IPS DF 6.9 (cell line): ENCODE measurements at places on chromosomes 5 and 9.

- no peak overlapping the region for H3K4me3 ChIP-seq
- no peak overlapping the region for H3K27ac ChIP-seq
- DNase-seq = no peak
- no peaks in the 10 kb centered on the region for H3K4me1 ChIP-seq
- 0 out of 2 replicates have a peak, but pooled peaks cover 1% of the 10 kb centered on the region for H3K27me3 ChIP-seq
Measured at GRCh38 chr5:77797136-77797535, 21.0 kb upstream of the TBCA start.

GRCh38 chr5:90472783-90473395 is 1.7 kb downstream of the MBLAC2 start:
- H3K27ac ChIP-seq = no peak overlapping the region
- H3K36me3 ChIP-seq = no peaks in the 10 kb centered on the region
- no peaks in the 10 kb centered on the region for H3K27me3 ChIP-seq
- peak overlapping the region; percentile 49; the same call in 1 of the 2 replicates for H3K4me3 ChIP-seq

DNA sequence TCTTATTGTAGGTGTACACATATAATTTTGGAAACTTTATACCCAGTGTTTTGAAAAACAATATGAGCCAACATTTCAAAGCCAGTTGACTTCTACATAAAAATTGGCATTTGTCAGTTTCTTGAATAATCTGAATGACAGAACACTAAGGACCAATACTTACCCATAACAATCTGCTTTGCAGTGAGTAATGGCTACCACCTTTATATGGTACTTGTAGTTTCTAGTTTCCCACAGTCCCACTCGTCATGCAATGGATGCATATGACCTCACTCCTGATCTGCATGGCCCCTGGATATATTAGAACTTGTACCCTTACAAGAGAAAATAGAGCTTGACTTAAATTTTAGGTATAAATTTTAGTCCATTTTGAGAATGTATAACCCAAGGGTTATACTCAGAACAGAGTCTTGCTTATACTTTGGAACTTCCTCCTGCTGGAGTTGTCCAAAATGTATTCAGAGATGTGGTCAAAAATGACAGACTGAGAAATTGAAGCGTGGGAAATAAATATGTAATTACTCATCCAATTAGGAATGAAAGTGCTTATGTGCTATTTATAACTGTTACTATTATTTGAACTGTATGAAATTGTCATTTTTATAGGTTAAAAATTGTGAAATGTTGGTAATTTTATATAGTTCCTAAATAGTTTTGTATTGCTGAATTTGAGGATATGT is 19.5 kb downstream of the XRCC4 start:
- no peaks in the 10 kb centered on the region for H3K4me1 ChIP-seq
- no peak overlapping the region for H3K27ac ChIP-seq
- H3K27me3 ChIP-seq = no peaks in the 10 kb centered on the region
- no peak for DNase-seq
- no peak overlapping the region for H3K4me3 ChIP-seq
- no peaks in the 10 kb centered on the region; the same call in 1 of the 2 replicates for H3K36me3 ChIP-seq

DNA sequence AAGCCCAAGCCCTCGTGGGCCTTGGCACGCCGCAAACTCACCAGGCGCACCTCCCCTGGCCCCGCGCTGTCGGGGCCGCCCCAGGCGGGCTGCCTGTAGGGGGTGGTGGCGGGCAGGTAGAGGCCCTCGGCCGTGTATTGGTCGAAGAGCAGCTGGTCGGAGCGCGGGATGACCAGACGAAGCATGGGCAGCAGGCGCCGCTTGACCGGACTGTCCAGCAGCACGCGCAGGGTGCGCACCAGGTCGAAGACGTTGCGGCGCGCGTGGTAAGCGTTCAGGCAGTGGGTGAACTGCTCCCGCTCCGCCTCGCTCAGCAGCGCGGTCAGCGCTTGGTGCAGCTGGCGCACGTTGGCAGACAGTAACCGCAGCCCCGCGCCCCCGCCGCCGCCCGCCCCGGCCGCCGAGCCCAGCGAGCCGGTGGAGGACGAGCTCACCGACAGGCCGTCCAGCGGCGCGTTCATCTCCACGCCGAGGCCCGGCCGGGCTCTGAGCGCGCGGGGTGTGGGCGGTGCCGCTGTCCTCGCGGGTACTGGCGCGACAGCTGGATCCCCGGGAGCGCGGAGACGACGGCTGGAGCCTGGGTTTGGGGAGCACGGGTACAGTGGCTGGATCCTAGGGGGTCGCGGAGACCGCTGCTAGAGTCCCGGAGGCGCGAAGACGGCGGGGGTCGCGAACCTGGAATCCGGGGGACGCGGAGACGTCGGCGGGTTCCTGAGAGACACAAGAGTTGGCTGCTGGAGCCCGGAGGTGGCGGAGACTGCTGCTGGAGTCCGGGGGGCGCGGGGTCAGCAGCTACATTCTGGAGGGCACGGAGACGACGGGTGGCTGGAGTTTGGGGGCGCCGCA is 709 bp downstream of the WHRN start:
- H3K36me3 ChIP-seq = no peaks in the 10 kb centered on the region
- H3K27me3 ChIP-seq = no peaks in the 10 kb centered on the region; the same call in 1 of the 2 replicates
- no peak overlapping the region for H3K27ac ChIP-seq
- no peak for DNase-seq

DNA sequence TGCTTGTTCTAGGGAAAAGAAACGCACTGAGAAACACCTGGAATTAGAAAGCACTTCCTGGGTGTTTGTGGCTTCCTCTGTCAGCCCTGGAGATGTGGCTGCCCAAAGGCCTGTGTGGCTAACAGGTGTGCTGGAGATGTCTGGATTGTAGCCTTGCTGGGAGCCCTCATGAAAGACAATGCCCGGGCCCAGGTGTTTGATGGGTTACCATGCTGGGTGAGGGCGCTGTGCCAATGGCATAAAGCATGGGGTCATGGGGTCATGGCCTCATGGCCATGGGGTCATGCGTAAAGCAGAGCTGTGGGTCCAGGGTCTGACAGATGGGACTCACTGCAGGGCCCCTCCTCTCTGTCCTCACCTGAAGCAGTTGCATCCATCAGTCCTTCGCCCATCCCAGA is 21.6 kb downstream of the ANKRD33B start:
- no peaks in the 10 kb centered on the region for H3K4me1 ChIP-seq
- no peak overlapping the region for H3K27ac ChIP-seq
- no peak for DNase-seq
- H3K27me3 ChIP-seq = no peaks in the 10 kb centered on the region
- H3K36me3 ChIP-seq = no peaks in the 10 kb centered on the region
- H3K4me3 ChIP-seq = no peak overlapping the region

GRCh38 chr5:54721116-54721515 is 203.6 kb downstream of the SNX18 start:
- no peak overlapping the region for H3K4me3 ChIP-seq
- H3K27me3 ChIP-seq = no peaks in the 10 kb centered on the region
- peaks cover 2% of the 10 kb centered on the region; the same call in 1 of the 2 replicates for H3K4me1 ChIP-seq
- no peaks in the 10 kb centered on the region for H3K36me3 ChIP-seq
- no peak for DNase-seq
- H3K27ac ChIP-seq = no peak overlapping the region

DNA sequence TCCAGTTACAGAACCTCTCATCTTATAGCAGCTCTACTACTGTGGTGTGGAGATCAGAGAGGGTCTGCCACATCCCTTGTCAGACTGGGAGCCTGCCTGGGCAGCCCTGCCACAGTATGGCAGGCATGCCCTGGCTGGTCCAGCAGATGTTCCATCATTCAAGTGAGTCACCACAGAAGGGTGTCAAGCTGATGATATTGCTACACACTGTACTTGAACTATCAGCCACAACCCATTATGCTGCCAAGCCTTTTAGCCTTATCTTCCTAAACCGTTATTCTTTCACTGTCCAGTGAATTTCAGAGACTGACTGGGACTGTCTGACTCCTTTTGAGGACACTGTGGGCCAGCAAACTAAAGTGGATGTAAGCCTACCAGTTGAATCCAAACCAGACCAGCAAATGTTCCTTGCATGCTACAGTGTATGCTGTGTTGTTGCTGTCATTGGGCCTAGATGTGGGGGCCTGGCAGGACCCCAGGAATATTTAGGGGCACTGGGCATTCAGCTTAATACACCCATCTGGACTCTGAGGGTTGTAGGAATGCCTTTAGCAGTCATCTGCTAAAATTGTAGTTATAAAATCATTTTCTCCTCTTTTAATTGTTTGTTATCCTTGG is 202.6 kb downstream of the NR3C1 start:
- H3K4me1 ChIP-seq = no peaks in the 10 kb centered on the region
- H3K27ac ChIP-seq = no peak overlapping the region
- H3K27me3 ChIP-seq = no peaks in the 10 kb centered on the region
- H3K36me3 ChIP-seq = no peaks in the 10 kb centered on the region
- no peak for DNase-seq

- H3K4me1 ChIP-seq = no peaks in the 10 kb centered on the region
- no peaks in the 10 kb centered on the region for H3K27me3 ChIP-seq
- DNase-seq = no peak
- no peak overlapping the region for H3K4me3 ChIP-seq
- H3K36me3 ChIP-seq = no peaks in the 10 kb centered on the region
Measured at GRCh38 chr5:109309326-109310063, 100.3 kb downstream of the PJA2 start.

- H3K27ac ChIP-seq = no peak overlapping the region
- no peaks in the 10 kb centered on the region for H3K4me1 ChIP-seq
- H3K4me3 ChIP-seq = no peak overlapping the region
- H3K36me3 ChIP-seq = no peaks in the 10 kb centered on the region
Measured at GRCh38 chr5:89351975-89352374, 469.0 kb upstream of the MEF2C start.

- peaks cover 6% of the 10 kb centered on the region; the same call in 1 of the 2 replicates for H3K36me3 ChIP-seq
- no peak for DNase-seq
- no peaks in the 10 kb centered on the region for H3K4me1 ChIP-seq
- H3K27me3 ChIP-seq = no peaks in the 10 kb centered on the region
- peak within 1 kb of the TSS; percentile 76 for H3K4me3 ChIP-seq
Measured at GRCh38 chr5:177426566-177427210, at the start of gene GRK6. Gene GRK6, plus strand, starts transcription at chr5:177426676. Its CDS starts 170 bp downstream, at chr5:177426846.

GRCh38 chr9:38437193-38437823 is 13.1 kb upstream of the IGFBPL1 start:
- H3K4me3 ChIP-seq = no peak overlapping the region
- no peaks in the 10 kb centered on the region for H3K36me3 ChIP-seq
- H3K4me1 ChIP-seq = no peaks in the 10 kb centered on the region
- H3K27ac ChIP-seq = no peak overlapping the region

DNA sequence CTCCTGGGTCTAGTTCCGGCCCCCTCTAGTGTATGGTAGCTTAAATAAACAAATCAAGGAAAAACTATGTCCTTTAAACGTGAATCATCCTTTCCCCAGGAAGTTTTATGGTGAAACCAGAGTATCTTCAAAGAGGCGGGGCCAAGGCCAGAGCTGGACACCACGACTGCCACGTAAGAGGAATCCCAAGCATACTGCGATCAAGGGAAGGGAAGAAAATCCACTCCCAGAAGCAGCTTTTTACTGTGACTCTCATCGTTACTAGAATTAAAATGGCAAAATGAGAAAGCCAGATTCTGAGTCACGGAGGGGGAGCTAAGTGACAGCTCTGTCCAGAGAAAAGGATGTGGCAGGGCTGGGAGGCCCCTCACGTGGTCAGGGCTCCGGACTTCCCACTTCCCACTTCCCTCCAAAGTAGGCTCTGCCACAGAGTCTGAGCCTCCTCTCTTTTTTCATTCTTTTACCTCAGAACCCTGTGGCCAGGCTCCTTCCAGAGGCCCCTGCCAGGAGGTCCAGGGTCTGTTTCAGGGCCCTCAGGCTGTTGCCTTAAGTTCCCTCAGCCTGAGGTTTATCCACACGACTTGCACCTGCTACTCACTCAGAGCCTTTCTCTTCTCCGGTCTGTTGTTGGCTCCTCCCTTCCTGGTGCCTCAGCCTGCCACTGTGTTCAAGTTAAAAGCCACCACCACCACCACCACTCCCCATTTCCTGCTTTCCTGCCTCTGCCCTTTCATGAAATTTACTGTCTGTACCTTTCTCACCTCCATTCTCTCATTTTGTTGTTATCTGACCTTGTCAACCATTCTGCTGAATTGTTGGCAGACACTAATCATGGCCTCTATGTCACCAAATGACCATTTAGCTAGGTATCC is 1.4 kb upstream of the GLRX start:
- DNase-seq = no peak
- H3K27me3 ChIP-seq = no peaks in the 10 kb centered on the region
- H3K36me3 ChIP-seq = no peaks in the 10 kb centered on the region
- no peak overlapping the region for H3K27ac ChIP-seq
- peaks cover 3% of the 10 kb centered on the region for H3K4me1 ChIP-seq

- H3K27ac ChIP-seq = no peak overlapping the region
- H3K36me3 ChIP-seq = no peaks in the 10 kb centered on the region; the same call in 1 of the 2 replicates
- no peak overlapping the region for H3K4me3 ChIP-seq
- DNase-seq = no peak
- H3K27me3 ChIP-seq = no peaks in the 10 kb centered on the region
- peaks cover 1% of the 10 kb centered on the region; the same call in 1 of the 2 replicates for H3K4me1 ChIP-seq
Measured at GRCh38 chr9:126017758-126018157, 270.6 kb downstream of the PBX3 start.

DNA sequence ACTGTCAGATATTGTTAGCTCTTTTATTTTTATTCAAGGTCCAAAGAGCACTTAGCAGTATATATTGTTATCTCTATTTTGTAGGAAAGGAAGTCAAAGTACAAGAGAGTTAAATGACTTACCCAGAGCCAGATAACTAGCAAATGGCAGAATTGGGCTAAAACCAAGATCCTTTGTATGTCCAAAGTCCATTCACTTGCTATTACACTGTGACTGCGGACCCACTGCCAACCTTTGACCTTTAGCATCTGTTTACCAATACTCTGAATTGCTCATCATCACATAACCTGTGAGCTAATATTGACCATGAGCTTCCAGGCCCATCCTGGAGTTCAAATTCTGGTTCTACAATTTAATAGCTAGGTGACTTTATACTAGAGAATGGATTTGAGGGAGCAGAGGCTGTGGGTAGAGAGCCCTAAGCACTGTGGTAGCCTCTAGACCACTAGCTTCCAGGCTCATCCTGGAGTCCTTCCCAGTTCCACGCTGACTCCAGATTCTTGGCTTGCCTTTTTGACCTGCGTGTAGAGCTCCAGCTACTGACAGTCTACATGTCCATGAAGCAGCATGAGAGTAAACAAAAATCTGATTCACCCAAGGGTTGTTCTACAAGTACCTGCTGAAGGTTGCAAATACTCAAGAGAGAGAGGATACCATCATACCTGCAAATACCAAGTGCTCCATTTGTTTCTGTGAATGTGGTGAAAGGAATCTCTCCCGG is 424.0 kb downstream of the SH3GL2 start:
- no peaks in the 10 kb centered on the region for H3K27me3 ChIP-seq
- H3K4me1 ChIP-seq = no peaks in the 10 kb centered on the region
- no peak overlapping the region for H3K4me3 ChIP-seq
- H3K36me3 ChIP-seq = no peaks in the 10 kb centered on the region
- no peak for DNase-seq

- H3K36me3 ChIP-seq = no peaks in the 10 kb centered on the region
- no peaks in the 10 kb centered on the region for H3K27me3 ChIP-seq
- no peak for DNase-seq
- no peak overlapping the region for H3K4me3 ChIP-seq
Measured at GRCh38 chr5:176577312-176578176, 28.4 kb downstream of the CDHR2 start.

DNA sequence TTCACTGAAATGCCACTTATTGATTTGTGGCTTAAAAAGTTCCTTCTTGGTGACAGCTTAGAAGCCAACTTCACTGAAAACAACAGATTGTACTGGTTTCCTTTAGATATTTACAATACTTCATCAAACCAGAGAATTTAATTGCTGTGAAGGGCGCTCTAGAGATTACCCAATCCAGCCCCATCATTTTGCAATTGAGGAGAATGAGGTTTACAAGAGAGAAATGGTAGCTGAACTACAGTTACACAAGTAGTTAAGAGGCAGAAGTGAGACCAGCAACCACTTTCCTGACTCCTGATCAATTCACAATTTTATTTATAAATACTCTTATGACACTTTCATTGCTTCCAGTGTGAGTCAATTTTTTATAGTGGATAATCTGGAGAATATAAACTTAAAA is 103.5 kb upstream of the APC start:
- H3K36me3 ChIP-seq = no peaks in the 10 kb centered on the region
- no peaks in the 10 kb centered on the region for H3K27me3 ChIP-seq
- DNase-seq = no peak
